ENCODE measurements at places on chromosomes 12 and 14. TPM values are rescaled to one million over a fixed set of nuclear protein-coding genes. Genes with fewer than 3 reads are reported as not detected.

Gene NID2
- 291 TPM for total RNA-seq

Gene ENDOU
- total RNA-seq = under 0.01 TPM

Gene TEX22
- total RNA-seq = 0.36 TPM

Gene NOVA1
- 7.8 TPM for total RNA-seq

Gene ISM2
- total RNA-seq = not detected

Gene CLECL1
- not detected for total RNA-seq

Gene RALGAPA1
- total RNA-seq = 36.9 TPM

Gene CIDEB
- 3.2 TPM for total RNA-seq

Gene CLEC7A
- total RNA-seq = not detected

Gene GARIN6
- total RNA-seq = not detected

Gene BBOF1
- total RNA-seq = 9.4 TPM

Gene TC2N
- total RNA-seq = 0.97 TPM

Gene COL2A1
- not detected for total RNA-seq

Gene CCDC198
- not detected for total RNA-seq

Gene APOLD1
- total RNA-seq = 5.1 TPM

Gene RIPK3
- total RNA-seq = 29.0 TPM

Gene SIRT4
- 0.65 TPM for total RNA-seq

Gene LETMD1
- total RNA-seq = 40.9 TPM

Gene MDGA2
- total RNA-seq = not detected

Gene NAB2
- 49.7 TPM for total RNA-seq

Gene KRT3
- not detected for total RNA-seq

Gene MYF6
- total RNA-seq = not detected

Gene AMN
- 0.16 TPM for total RNA-seq

Gene GUCY2C
- not detected for total RNA-seq

Gene ARHGEF40
- total RNA-seq = 87.1 TPM

Gene SLC25A47
- total RNA-seq = 0.16 TPM

Gene CD163L1
- 2.1 TPM for total RNA-seq

Gene TTC7B
- 27.2 TPM for total RNA-seq

Gene SPX
- 0.32 TPM for total RNA-seq

Gene PIANP
- total RNA-seq = 2.1 TPM

Gene LHX5
- not detected for total RNA-seq

Gene VWF
- 0.81 TPM for total RNA-seq

Gene HELB
- total RNA-seq = 4.0 TPM

Gene GPATCH2L
- total RNA-seq = 70.3 TPM

Gene RNASE7
- total RNA-seq = not detected

Gene KRT83
- not detected for total RNA-seq

Gene IL23A
- not detected for total RNA-seq

Gene CLEC6A
- total RNA-seq = not detected

Gene FSCB
- total RNA-seq = not detected

Gene NTN4
- 19.6 TPM for total RNA-seq

Gene MYF5
- total RNA-seq = not detected

Gene CNPY2
- 59.7 TPM for total RNA-seq

Gene MAP1LC3B2
- 0.36 TPM for total RNA-seq

Gene AREL1
- total RNA-seq = 31.7 TPM

Gene TAS2R14
- 2.9 TPM for total RNA-seq

Gene LRRK2
- 8.9 TPM for total RNA-seq
